ENCODE measurements at places on chromosomes 4 and X.

GRCh38 chr4:89069481-89069880 lies 12.5 kb upstream of the FAM13A start:
- DNase-seq, result no peak

GRCh38 chr4:122346036-122346435 lies 32.8 kb upstream of the ADAD1 start:
- DNase-seq, result no peak

DNA sequence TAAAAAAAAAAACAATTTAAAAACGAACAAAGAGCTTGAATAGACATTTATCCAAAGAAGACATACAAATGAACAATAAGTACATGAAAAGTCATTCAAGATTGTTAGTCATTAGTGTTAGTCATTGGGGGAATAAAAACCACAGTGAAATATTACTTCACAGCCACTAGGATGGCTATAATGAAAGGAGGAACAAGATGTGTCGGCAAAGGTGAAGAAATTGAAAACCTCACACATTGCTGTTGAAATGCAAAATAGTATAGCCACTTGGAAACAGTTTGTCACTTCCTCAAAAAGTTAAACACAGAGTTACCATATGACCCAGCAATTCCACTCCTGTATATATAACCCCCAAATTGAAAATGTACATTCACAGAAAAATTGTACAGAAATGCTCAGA lies 45.2 kb upstream of the SLC39A8 start:
- no peak for DNase-seq

DNA sequence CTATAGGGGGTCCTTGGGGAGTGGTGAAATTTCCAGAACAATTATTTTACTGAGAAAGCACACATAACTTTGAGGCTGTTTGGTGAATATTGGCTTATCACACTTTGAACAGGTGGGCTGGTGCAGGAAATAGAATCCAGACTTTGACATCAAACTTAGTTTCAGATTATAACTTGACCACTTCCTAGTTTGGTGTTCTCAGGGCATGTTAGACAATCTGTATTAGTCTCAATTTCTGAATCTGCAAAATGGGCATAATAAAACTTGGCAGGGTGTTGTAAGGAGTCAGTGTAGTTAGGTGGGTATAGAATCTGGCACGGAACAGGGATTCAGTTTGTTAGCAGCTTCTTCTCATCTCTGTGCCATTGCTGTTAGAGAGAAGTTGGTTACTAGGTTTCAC lies 43.3 kb upstream of the MBNL3 start:
- DNase-seq, result no peak

DNA sequence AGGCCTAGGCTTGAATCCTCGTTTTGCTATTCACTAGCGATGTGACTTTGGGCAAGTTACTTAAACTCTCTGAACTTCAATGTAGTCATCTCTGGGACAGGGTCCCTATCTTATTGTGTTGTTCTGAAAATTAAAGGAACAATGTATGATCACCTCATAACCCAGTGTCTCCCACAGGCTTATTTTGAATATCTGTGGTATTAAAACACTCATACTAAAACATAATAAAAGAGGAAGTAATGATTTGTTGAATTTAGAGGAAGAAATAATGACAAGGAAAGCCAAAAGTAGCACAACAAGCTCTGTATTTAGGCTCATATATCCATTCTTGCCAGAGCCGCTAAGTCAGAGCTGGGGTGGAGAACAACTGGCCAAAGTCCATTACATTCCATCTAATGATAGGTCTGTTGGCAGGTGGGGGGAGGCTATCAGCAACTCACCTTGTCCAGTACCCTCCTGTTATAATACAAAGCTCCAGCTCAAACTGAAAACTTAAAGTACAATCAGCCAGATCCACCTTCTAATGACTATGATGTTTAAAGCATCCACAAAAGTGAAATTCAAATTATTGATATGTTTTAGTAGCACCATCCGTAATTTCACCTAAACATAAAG lies 64.5 kb upstream of the LSM6 start:
- no peak for DNase-seq

DNA sequence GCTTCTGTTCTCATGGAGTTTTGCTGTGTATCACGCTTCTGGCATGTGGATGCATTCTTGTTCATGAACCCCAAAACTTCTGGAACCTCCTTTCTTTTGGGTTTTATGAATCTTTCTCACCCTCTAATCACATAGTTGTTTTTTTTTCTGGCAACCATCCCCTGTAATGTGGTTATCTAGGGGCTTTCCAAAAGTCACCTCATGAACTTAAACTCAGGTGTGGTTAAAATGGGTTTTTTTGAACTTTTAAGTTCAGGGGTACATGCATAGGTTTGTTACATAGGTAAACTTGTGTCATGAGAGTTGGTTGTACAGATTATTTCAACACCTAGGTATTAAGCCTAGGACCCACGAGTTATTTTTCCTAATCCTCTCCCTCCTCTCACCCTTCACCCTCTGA lies 1099.4 kb upstream of the SLIT2 start:
- DNase-seq, result no peak

DNA sequence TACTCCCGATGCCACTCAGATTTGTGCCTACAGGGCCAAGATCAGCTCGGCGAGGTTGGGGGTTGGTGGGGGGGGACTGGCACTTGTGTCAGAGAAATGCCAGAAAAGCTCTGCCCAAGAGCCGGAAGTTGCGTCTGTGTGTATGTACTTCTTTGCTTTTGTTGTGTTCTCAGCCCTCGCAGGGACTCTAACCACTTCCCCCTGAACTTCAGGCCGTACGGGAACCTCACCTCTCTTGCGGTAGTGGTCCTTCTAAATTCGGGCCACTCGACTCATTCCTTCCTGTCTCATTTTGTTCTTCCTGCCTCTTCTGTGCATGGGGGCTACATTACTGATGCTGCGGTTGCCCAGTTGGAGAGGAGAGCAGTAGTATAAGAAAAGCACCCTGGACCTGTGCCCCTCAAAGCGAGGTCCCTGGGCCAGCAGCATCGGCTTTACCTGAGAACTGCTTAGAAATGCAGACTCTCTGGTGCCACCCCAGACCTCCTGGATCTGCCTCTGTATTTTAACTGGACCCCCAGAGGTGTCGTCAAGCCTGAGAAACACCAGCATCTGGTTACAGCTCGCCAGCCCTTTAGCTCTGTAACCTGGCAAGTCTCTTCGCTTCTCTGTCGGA lies 146.3 kb upstream of the RPS6KA3 start:
- DNase-seq, result peak; percentile 76

- DNase-seq, result peak; percentile 12
Measured at GRCh38 chr4:52376132-52376704, 282.9 kb downstream of the USP46 start.

GRCh38 chr4:83083925-83084475 lies 30.5 kb downstream of the PLAC8 start:
- DNase-seq, result peak; percentile 68

- no peak for DNase-seq
Measured at GRCh38 chr4:160386846-160387245, 1284.0 kb downstream of the RAPGEF2 start.

Measured in CD4-positive, alpha-beta T cell treated with Interleukin-6 for 4 hours (primary cell).